Right renal pelvis (tissue), 4 donors: ENCODE measurements at places on chromosomes 5 and 9. TPM values are rescaled to one million over a fixed set of nuclear protein-coding genes. Genes with fewer than 3 reads are reported as not detected.

Gene FOXD4L4
- polyA plus RNA-seq, result not detected

Gene IFNK
- 0.06 TPM for polyA plus RNA-seq

Gene KCNN2
- polyA plus RNA-seq, result 7.4 TPM

Gene NDUFB6
- polyA plus RNA-seq, result 76.4 TPM

GRCh38 chr9:103014242-103014641, 19.1 kb downstream of the CYLC2 start:
- no peak for DNase-seq

DNA sequence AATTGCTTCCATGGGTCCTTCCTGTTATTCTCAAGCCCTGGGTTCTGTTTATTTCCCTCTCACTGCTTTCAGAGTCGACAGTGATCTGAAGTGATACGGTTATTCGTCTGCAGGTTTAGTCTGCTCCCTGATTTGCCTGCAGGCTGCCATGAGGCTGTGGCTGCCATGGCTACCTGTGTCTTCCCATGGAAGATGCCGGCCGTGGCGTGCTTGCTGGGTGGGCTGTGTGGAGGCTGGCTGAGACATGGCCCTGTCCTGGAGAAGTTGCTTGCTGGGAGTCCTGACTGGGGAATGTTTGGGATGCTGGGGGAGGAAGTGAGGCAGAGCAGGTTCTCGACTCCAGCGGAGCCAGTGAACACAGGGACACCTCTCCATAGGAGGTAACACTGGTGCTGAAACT, 104.1 kb upstream of the TBC1D2 start:
- no peak for DNase-seq

DNA sequence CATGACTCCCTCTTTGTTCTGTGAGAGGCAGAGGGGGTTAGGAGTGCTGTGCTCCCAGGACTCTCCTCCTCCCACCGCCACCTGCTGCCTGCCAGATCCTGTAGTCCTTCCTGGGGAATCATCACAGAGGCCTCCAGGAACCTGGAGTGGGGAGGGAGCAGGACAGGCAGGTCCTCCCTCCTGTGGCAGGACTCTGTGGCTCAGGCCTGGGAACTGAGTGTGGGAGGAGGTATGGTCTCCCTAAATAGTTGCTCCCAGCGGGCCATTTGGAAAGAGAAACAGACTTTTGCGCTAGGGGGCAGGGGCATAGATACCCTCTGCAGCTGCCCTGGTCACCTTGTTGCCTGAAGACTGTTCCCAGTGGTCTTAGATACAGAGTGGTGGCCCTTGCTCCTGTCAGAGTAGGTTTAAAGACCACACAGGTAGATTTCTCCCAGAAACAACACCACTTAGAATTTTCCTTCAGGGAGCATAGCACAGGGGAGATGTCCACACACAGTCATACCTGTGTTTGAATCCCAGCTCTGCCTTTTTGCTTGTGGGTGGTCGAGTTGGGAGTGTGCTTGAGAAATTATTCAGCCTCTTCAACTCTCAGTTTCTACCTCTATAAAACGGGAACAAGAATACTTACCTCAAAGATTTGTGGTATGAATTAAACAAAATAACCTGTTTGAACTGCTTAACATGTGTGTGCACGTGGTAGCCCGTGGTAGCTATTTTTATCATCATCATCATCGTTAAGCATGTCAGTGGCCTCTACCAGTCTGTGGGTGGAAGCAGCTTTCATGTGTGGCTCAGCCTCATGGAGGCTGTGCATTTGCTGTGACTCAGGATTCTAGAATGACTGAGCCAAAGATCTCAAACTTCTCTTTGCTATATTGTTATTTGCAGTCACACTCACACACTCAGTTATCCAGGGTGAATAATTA, 55.8 kb downstream of the SLC22A5 start:
- DNase-seq, result no peak

DNA sequence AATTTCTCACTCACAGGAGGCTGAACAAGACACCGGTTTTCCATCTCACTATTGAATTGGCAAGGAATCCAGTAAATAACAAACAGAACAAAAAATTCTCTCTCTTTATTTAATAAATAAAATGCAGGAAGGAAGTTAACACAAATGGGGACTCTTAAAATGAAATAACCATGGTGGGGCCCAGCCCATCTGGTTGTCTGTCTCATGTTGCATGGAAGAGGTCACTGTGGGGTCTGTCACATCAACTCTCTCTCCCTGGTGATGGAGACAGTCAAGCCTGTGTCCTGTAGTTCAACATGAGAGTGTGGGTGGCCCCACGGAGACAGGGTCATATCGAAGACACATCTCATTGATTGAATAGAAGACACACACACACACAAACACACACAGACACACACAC, 297.7 kb downstream of the IRX2 start:
- DNase-seq, result no peak
